ENCODE measurements at places on chromosomes 1 and 21.

DNA sequence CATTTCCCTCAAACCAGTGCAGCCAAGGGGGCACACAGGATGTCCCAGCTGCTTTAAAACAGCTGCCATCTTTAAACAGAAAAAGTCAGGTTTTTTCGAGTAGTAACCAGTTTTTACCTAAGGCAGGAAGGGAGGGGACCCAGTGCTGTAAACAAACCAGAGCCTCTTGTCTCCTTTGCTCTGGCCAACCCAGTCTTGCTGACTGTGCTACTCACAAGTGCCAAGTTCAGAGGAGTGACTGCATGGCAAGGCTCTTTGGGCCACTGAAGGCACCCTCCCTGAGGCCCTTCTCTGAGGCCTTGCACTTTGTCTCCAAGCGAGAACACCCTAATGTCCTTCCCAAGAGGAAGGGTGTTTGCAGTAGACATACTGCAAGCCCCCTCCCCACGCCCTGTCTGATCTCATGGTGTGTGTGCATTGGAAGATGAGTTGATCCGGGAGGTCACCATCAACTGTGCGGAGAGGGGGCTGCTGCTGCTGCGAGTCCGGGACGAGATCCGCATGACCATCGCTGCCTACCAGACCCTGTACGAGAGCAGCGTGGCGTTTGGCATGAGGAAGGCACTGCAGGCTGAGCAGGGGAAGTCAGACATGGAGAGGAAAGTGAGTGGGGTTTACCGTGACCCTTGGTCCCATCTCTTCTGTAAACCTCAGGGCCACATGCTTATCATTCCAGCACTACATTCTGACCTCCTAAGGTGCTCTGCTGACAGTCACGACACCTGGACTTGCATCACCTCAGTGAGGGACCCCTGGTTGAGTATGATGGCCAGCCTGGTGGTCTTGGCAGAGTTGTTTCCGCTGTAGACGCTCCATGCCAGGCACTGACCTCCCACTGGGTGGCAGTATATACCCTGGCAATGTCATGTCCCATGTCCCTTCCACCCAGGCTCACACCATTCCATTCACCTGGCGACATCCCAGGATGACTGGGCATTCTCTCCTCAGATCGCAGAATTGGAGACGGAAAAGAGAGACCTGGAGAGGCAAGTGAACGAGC lies 4.7 kb downstream of the DNALI1 start:
- no peak for DNase-seq

GRCh38 chr1:229309684-229310083 lies 33.2 kb downstream of the CCSAP start:
- no peak for DNase-seq

DNA sequence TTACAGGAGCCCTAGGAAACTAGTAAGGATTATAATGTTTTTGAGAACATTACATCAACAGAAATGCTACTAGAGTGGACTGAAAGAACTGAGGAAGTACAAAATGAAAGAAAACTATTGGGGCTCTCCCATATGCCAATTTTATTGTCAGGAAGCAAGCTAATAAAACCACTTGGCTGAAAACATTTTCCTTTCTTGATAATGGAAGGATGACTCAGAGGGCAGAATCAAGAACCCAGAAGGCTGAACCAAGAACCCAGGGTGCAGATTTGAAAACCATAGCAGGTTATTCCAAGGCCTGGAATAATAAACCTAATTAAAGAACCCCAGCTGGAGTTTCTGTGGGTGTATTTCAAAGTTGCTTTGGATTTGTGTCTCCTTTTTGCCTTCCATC lies 70.7 kb downstream of the RPE65 start:
- DNase-seq: no peak

DNA sequence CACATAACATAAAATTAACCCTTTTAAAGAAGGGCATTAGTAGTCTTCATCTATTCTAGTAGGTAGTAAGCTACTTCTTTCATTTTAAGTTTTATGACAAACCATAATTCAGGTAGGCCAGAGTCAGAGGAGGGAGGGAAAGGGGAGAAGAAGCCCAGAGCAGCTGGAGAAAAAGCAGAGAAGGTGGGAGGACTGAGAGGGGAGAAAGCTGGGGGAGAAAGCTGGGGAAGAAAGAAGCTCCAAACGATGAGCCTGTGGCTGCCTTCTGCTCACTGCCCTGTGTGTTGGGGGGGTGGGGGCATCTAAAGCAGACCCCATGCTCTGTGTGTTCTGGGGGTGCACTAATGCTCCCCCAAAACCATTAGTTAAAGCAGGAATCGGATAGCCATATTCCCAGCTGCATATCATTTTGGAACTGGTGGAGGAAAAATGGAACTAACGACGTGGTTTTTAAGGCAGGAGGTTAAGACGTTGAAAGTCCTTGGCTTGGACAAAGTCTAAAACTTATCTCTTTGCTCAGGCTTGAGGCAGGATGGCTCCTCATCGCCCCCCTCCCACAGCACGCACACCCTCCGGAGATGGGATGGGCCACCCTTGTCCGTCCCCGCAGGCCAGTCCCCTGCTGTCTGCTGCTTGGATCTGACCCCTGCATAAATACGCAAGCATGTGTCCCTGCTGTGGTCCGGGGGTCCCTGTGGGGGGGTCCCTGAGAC lies 184.2 kb downstream of the DYRK1A start:
- DNase-seq: no peak

DNA sequence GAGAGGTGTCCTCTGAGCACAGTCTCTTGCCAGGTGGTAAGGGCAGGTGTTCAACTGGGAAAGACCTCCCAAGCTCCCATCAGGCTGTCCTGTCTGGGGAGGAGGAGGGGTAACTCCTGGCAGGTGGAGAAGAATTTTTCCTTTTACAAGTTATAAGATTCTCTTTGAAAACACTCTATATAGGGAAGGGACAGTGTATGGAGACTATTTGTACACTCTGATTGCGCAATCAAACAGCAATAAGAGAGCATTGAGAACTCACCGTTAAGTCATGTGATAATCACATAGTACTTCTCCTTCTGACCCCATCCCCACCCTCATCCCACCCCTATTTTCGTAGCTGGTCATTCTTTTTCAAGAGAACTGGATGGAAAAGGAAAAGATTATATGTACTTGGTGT lies 179.3 kb upstream of the ZNF644 start:
- DNase-seq: no peak

Data from activated CD4-positive, alpha-beta T cell treated with anti-CD3 and anti-CD28 coated beads, Interleukin-2, amount 50 U/mL, for 24 hours (primary cell).